ENCODE measurements at places on chromosomes 4 and X. TPM values are rescaled to one million over a fixed set of nuclear protein-coding genes. Genes with fewer than 3 reads are reported as not detected.

The REPS2 gene
- 9.8 TPM for total RNA-seq

The PDE6B gene
- total RNA-seq, result not detected

GRCh38 chr4:183388777-183389176, 55.7 kb upstream of the CDKN2AIP start:
- H3K36me3 ChIP-seq, result no peaks in the 10 kb centered on the region
- no peak for DNase-seq
- H3K27ac ChIP-seq, result no peak overlapping the region
- H3K27me3 ChIP-seq, result peaks cover 11% of the 10 kb centered on the region
- H3K4me1 ChIP-seq, result no peaks in the 10 kb centered on the region
- no peak overlapping the region for H3K4me3 ChIP-seq

The RRH gene
- total RNA-seq, result not detected

The CTAG1A gene
- not detected for total RNA-seq

DNA sequence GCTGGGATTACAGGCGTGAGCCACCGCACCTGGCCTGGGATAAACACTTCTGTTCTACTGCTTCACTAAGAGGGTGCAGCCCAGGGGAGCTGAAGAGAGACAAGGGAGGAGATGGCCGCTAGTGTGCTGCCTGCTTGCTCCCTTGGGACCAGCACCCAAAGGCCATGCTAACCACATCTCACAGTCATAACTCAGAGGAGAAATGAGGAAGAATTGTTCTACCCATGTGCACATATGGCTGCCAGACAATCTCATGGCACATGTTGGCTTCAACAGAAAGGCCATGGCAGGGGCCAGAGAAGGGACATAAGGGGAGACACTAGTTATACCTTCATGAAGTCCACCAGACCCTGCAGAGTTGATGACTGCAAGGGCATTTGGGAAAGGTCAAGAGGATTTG, 22.4 kb downstream of the CLDN22 start:
- H3K27ac ChIP-seq, result no peak overlapping the region
- H3K4me3 ChIP-seq, result no peak overlapping the region
- H3K4me1 ChIP-seq, result no peaks in the 10 kb centered on the region
- H3K36me3 ChIP-seq, result peaks cover 29% of the 10 kb centered on the region

The INPP4B gene
- 76.4 TPM for total RNA-seq

The SLC4A4 gene
- 5.8 TPM for total RNA-seq

The PRRG3 gene
- total RNA-seq, result not detected

DNA sequence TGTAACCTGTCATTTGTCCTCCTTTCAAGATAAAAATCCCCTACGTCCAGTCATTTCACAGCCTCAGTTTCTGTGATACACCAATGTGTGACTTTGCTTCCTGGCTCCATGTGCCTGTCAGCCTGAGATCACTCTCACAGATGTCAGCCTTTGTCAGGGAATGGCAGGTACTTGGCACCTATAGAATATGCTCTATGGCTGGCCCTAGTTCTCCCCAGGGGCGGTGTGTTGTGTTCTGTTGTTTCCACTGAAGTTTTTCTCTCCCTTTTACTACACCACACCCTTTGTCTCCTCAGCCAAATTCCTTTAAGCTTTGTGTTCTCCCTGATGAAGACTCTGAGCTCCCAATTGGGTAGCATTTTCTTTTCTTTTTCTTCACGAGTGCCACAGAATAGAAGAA, 81.7 kb downstream of the ALPK1 start:
- peaks cover 10% of the 10 kb centered on the region for H3K36me3 ChIP-seq
- H3K4me1 ChIP-seq, result no peaks in the 10 kb centered on the region
- H3K27ac ChIP-seq, result no peak overlapping the region
- H3K27me3 ChIP-seq, result no peaks in the 10 kb centered on the region
- no peak for DNase-seq

- no peak overlapping the region for H3K4me3 ChIP-seq
- no peak overlapping the region for H3K27ac ChIP-seq
- no peaks in the 10 kb centered on the region for H3K27me3 ChIP-seq
- H3K36me3 ChIP-seq, result no peaks in the 10 kb centered on the region
- no peaks in the 10 kb centered on the region for H3K4me1 ChIP-seq
Observed at GRCh38 chr4:174444390-174444789, 77.9 kb downstream of the HPGD start.

The SFRP2 gene
- total RNA-seq, result 6.7 TPM

DNA sequence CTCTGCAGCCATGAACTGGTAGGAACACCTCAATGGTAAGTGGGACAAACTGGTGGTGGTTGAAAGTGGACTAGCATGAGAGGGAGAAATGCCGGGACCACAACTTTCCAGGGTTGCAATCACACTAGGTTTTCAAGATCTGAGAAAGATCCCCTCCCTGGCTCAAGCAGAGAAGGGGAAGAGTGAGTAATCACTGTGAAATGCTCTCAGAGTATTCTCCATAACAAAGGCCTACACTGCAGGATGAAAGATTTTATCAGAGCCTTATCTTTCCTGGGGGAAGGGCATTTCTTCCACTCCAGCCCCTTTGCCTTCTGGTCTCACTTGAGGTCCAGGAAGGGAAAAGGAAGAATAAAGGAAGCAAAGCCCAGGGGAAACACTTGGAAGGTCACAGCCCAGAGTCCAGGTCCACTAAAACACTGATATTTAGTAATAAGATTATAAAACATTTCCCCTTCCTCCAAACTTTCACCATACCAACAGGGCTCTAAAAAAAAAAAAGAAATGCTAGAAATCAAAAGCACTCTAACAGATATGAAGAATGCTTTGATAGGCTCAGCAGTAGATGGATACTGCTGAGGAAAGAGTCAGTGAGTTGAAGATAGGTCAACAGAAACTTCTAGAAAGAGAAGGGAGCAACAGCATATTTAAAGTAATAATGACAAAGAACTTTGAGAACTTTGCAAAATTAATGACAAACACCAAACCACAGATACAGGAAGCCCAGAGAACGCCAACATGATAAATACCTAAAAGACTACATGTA, 95.9 kb downstream of the WDFY3 start:
- DNase-seq, result no peak
- H3K36me3 ChIP-seq, result no peaks in the 10 kb centered on the region
- H3K27me3 ChIP-seq, result no peaks in the 10 kb centered on the region
- no peaks in the 10 kb centered on the region for H3K4me1 ChIP-seq
- H3K27ac ChIP-seq, result no peak overlapping the region
- no peak overlapping the region for H3K4me3 ChIP-seq

DNA sequence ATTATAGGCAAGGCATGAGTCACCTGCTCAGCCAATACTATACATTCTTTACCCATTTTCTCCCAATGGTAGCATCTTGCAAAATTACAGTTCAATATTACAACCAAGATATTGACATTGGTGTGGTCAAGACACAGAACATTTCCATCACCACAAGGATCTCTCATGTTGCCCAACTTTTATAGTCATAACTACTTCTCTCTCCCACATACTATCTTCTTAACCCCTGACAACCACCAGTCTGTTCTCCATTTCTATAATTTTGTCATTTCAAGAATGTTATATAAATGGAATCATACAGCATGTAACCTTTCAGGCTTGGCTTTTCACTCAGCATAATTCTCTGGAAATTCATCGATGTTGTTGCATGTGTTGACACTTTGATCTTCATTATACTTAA, 144.9 kb downstream of the ENOX2 start:
- H3K4me1 ChIP-seq, result no peaks in the 10 kb centered on the region
- H3K27me3 ChIP-seq, result no peaks in the 10 kb centered on the region
- no peak overlapping the region for H3K4me3 ChIP-seq
- no peak overlapping the region for H3K27ac ChIP-seq
- no peaks in the 10 kb centered on the region for H3K36me3 ChIP-seq

DNA sequence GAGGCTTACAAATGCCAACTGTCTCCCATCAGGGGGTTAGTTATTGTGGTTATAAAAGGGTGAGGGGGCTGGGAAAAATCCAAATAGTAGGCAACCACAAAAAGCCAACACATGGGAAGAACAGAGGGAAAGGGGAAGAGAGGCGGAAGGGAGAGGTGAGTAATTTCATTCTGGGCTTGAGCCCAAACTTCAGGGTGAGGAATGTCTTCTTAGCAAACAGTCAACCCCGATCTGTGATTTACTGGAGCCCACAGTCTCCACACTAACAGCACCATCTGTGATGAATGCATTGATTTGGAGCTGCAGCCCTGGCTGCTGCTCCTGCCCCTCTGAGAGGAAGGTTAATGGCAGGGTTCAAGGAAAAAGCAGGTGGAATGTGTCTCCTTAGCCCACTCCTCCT, 162.2 kb upstream of the GPR101 start:
- H3K36me3 ChIP-seq, result no peaks in the 10 kb centered on the region
- no peaks in the 10 kb centered on the region for H3K4me1 ChIP-seq
- no peak overlapping the region for H3K27ac ChIP-seq
- no peak for DNase-seq
- no peak overlapping the region for H3K4me3 ChIP-seq

- no peak overlapping the region for H3K4me3 ChIP-seq
- no peaks in the 10 kb centered on the region for H3K4me1 ChIP-seq
- DNase-seq, result peak; percentile 39
- H3K36me3 ChIP-seq, result no peaks in the 10 kb centered on the region
Observed at GRCh38 chrX:54786967-54787366, 11.1 kb downstream of the ITIH6 start.

- no peaks in the 10 kb centered on the region for H3K36me3 ChIP-seq
- DNase-seq, result no peak
Observed at GRCh38 chr4:124806403-124806802, 93.9 kb upstream of the ANKRD50 start.

GRCh38 chr4:20760053-20760452, 59.8 kb downstream of the PACRGL start:
- H3K27ac ChIP-seq, result no peak overlapping the region
- no peaks in the 10 kb centered on the region for H3K4me1 ChIP-seq
- no peak overlapping the region for H3K4me3 ChIP-seq
- H3K27me3 ChIP-seq, result no peaks in the 10 kb centered on the region
- DNase-seq, result no peak

The AGTR2 gene
- total RNA-seq, result not detected

- H3K27ac ChIP-seq, result no peak overlapping the region
- H3K27me3 ChIP-seq, result no peaks in the 10 kb centered on the region
- peaks cover 13% of the 10 kb centered on the region for H3K4me1 ChIP-seq
- H3K4me3 ChIP-seq, result no peak overlapping the region
- peaks cover 65% of the 10 kb centered on the region for H3K36me3 ChIP-seq
Observed at GRCh38 chr4:145093638-145094037, 4.4 kb downstream of the ANAPC10 start.

The RAB39B gene
- under 0.01 TPM for total RNA-seq

- H3K4me3 ChIP-seq, result no peak overlapping the region
- H3K27ac ChIP-seq, result no peak overlapping the region
- peaks cover 9% of the 10 kb centered on the region for H3K4me1 ChIP-seq
- no peaks in the 10 kb centered on the region for H3K36me3 ChIP-seq
Observed at GRCh38 chr4:94488670-94489069, 36.9 kb downstream of the PDLIM5 start.

The CHST7 gene
- 0.29 TPM for total RNA-seq

The ANOS1 gene
- total RNA-seq, result not detected

DNA sequence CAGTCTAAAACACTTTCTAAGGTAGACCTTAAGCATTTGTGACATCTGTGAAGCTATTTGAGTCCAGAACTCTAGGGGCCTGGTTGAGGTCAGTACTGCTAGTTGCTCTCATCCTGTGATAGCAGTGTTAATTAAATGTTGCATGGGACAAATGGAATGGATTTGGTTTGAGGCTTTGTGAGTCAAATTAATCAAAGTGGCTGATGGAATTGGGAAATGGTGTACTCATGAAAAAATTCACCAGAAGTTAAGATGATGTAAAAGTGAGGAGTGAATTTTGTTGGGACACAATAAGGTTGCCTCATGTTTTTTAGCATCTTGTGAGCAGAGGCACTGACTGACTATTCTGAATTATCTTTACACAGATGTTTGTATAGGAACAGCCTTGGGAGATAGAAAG, 99.2 kb upstream of the ARSJ start:
- H3K36me3 ChIP-seq, result no peaks in the 10 kb centered on the region
- H3K4me3 ChIP-seq, result no peak overlapping the region
- H3K4me1 ChIP-seq, result no peaks in the 10 kb centered on the region
- DNase-seq, result no peak
- no peak overlapping the region for H3K27ac ChIP-seq
- H3K27me3 ChIP-seq, result no peaks in the 10 kb centered on the region
